Suppressor macrophage (primary cell): ENCODE measurements at places on chromosomes 11 and 22.
A peak's percentile ranks its signal among the peaks of the same experiment; 100 is the strongest.

- no peak for DNase-seq
Measured at GRCh38 chr22:23184764-23185113, 4.4 kb downstream of the BCR start.

GRCh38 chr11:70077411-70078094, 564 bp upstream of the ANO1 start:
- no peak for DNase-seq

DNA sequence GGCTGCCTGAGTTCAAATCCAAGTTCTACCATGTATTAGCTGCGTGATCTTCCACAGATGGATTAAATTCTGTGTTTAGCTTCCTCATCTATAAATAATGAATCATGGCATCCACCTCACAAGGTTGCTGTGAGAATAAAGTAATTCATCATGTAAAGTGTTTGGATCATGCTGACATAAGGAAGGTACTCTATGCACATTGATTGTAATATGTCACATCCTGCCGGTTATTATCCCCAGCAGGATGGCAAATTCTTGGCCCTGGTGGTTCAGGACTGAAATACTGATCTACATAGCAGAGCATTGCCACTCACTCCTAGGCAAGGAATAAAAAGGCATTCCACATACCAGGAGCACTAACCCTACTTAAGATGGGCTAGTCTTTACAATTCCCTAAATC, 40.8 kb downstream of the LGR4 start:
- no peak for DNase-seq

GRCh38 chr22:49867303-49868265, 13.9 kb downstream of the ZBED4 start:
- no peak for DNase-seq

- DNase-seq = no peak
Measured at GRCh38 chr11:13051257-13051656, 42.1 kb downstream of the RASSF10 start.

DNA sequence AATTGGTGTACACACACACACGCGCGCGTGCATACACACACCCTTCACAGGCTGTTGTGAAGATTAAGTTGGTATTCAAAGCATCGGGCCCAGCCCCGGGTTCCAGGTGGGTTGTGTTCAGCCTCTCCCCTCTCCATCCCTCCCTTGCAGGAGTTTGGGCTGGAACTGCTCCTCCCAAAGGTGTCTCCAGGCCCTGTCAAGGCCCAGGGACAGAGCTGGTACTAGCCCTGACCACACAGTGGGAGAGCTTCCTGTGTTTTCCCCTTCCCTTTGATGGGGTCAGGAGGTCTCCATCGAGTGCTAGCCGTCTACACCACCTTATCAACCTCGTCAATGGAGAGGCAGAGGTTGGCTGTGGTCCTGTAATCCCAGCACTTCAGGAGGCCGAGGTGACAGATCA, 36.5 kb upstream of the CSNK1E start:
- no peak for DNase-seq

- DNase-seq = peak; percentile 73
Measured at GRCh38 chr11:6353367-6353987, 33.2 kb upstream of the CAVIN3 start.

- no peak for DNase-seq
Measured at GRCh38 chr11:77278595-77279506, 22.6 kb downstream of the GDPD4 start.

GRCh38 chr22:20152464-20152890, 1.6 kb upstream of the CCDC188 start:
- no peak for DNase-seq

DNA sequence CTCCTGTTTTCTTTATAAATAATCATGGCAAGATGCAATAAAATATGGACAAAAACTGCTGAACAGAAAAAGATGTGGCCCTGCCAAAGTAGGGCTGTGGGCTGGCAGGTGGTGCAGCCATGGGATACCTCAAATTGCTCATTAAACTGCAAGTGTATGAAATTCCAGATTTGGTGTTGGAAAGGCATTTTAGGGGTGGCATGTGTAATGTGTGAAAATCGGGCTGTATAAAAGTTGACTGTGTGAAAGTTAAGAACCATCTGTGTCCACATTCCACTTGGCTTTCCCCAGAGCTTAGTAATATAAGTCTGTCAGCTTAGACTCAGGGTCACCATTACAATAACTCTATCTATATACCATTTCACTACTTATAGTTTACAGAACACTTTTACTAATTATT, 34.8 kb upstream of the FZD4 start:
- no peak for DNase-seq

GRCh38 chr11:66068923-66069714, 953 bp upstream of the PACS1 start:
- DNase-seq = peak; percentile 90

- DNase-seq = no peak
Measured at GRCh38 chr11:96318399-96318798, 24.6 kb downstream of the MAML2 start.

DNA sequence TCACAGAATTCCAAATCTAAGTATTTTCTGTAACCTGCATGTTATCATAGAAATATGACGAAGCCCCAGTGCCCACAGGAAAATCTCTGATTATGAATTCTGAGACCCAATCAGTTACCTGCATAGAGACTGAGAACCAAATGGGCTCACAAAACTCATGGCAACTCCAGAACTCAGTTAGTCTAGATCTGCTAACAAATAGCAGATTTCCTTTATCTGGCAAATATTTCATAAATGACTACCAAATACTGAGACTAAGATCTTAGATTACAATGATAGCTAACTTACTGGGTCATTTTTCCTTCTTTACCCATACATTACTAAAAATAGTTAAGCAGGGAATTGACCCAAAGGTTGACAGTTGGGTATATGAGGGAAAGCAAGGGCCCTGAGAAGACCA, 228.1 kb upstream of the FAT3 start:
- no peak for DNase-seq

- no peak for DNase-seq
Measured at GRCh38 chr22:29867260-29867659, 15.7 kb upstream of the MTMR3 start.

DNA sequence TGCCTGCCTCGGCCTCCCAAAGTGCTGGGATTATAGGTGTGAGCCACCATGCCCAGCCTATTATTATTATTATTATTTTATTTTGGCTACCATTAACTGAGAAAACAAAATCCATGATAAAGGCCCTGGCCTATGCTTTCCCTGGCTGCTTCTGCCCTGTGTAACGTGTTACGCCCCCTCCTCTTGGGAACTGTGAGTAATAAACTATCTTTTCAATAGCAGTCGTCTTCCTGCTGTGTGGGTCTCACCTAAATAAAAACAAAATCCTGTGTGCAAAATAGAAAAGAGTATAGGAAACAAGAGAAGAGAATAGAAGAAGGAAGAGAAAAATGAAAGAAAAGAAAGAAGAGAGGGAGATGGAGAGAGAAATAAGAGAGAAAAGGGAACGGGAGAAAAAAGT, 237.0 kb downstream of the MIAT start:
- no peak for DNase-seq

DNA sequence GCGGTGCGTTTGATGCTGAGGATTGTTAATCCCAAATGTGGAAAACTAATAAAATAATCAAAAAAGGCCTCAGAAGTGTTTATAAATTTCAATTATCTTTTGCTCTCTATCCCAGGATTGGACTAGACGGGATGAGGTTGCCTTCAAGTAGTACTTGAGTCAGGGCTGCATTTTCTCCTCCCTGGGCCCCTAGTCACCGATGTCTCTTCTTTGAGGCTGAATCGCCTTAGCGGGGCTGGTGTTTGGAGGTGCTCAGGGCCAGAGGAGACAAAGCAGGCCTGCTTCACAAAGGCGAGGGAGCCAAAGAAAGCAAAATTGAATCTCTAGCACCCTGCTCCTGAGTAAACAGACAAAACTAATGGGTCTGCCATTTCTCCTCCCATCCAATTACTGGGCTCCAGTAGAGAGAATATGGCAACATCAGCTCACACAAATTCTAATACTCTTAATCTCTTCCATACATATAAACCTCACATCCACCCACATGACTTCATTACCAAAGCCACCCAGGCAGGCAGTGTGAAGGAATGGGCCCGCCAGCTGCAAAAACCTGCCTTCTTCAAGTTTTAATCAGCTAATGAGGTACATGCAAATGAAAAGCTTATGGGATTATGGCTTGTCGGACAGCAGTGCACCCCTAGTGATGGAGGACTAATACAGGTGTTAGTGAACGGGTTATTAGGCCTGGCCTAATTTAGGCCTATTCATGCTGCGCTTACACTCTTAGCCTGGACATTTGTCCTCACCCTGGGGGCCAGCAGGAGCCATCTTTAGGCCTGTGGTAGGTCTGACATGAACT, 52.7 kb upstream of the HTATIP2 start:
- no peak for DNase-seq

GRCh38 chr22:30250039-30250565, 3.5 kb upstream of the LIF start:
- no peak for DNase-seq

DNA sequence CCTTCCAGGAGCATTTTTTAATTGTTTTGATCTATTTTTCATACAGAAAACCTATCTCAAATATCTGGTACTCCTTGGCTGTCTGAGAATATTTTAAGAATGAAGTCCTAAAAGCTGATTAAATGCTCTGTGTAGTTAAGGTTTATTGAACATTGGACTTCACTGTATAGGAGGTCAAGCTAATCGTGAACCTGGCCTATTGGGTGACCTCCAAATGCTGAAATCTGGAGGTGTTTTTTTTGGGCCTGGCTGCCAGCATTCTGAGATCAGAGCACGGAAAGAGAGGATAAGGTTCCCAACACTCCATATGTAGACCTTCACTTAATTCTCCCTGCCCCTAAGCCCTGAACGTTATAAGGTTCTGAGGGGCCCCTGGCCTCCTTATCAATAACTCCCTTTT, 8.3 kb downstream of the IL17RA start:
- no peak for DNase-seq

- DNase-seq = no peak
Measured at GRCh38 chr11:9529334-9529650, 44.2 kb upstream of the WEE1 start.

- DNase-seq = no peak
Measured at GRCh38 chr11:117319214-117319840, 3.3 kb upstream of the BACE1 start.

- DNase-seq = peak; percentile 43
Measured at GRCh38 chr11:124917115-124917637, 1.9 kb upstream of the HEPN1 start.

- peak; percentile 2 for DNase-seq
Measured at GRCh38 chr11:65537620-65538231, 12.8 kb downstream of the SCYL1 start.

- no peak for DNase-seq
Measured at GRCh38 chr22:30274437-30274812, 7.8 kb upstream of the OSM start.

DNA sequence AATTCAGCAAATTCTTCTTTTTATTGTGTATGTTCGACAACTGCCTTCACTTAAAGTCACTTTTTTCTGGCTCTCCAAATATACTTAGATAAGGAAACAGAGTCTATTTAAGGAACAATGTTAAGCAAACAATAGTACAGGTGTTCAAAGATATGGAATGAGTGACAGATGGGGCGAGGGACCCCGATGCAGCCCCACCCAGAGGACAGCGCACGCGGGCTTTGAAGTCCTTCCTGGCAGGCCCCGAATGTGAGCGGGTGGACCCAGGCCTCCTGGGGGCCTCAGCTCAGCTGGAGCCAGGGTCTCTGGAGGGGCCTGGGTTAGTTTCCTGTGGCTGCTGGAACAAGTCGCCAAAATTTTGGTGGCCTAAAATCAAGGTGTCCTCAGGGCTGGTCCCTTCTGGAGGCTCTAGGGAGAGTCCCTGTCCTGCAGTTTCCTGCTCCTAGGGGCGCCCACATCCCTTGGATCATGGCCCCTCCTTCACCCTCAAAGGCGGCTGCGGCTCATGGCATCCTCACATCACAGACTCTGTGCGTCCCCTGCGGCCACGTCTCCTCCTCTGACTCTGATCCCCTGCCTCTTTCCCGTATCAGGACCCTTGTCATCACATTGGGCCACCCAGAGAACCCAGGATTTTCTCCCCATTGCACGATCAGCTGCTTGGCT, 40.6 kb upstream of the KCNQ1OT1 start:
- DNase-seq = no peak

DNA sequence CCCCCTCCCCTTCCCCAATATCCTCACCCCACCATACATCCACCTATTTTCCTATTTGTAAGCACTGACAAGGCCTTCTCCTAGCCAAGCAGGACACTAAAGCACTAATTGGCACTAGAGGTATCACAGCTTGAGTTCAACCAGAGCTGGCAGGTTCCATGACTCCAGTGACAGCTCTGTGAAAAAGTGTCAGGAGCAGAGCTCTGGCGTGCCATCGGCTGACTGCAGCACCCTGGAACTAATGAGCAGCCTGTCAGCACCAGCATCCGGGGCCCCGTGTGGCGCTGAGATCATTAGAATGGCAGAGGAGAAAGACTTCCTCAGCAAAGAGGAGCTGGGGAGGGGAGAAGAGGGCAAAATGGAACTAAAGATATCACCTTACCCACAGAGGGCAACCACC, 847.4 kb downstream of the NTM start:
- DNase-seq = no peak

GRCh38 chr11:6127881-6128280, 20.4 kb downstream of the OR56B4 start:
- no peak for DNase-seq

- DNase-seq = no peak
Measured at GRCh38 chr11:26287067-26287518, 44.8 kb upstream of the ANO3 start.

- no peak for DNase-seq
Measured at GRCh38 chr22:28328756-28329155, 350.9 kb downstream of the TTC28 start.

- no peak for DNase-seq
Measured at GRCh38 chr11:74519710-74520109, 26.2 kb upstream of the LIPT2 start.

- DNase-seq = peak; percentile 99
Measured at GRCh38 chr11:65386307-65387140, at the start of gene FRMD8. Gene FRMD8, plus strand, starts transcription at chr11:65386637. Its CDS starts 400 bp downstream, at chr11:65387037.

- DNase-seq = no peak
Measured at GRCh38 chr11:9740202-9740883, 76.5 kb downstream of the SWAP70 start.

DNA sequence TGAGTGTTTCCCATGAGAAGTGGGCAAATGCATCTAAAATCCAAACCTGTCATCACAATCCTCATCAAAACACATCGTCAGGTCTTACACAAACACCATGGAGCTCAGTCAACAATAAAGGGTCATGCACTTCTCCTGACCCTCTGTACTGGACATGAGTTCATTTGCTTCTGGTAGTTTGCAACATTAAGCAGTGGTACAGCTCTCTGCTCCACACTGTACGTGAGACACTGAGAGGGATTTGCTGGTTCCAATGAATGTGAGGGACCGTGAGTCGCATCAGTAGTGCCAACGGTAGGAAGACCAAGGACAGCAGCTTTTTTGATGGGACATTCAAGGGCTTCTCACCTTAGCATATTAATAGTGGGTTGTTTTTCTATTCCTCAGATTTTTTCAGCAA, 752.3 kb downstream of the OPCML start:
- DNase-seq = no peak

GRCh38 chr11:102967497-102967896, 12.0 kb upstream of the MMP13 start:
- no peak for DNase-seq

- DNase-seq = peak; percentile 40
Measured at GRCh38 chr11:108160970-108161566, 39.7 kb downstream of the ACAT1 start.

GRCh38 chr11:44221456-44221855, 88.5 kb downstream of the ALX4 start:
- DNase-seq = no peak
